ENCODE measurements at places on chromosomes 3 and 15. TPM values are rescaled to one million over a fixed set of nuclear protein-coding genes. Genes with fewer than 3 reads are reported as not detected.

ACOX2 gene
- not detected for total RNA-seq

MOBP gene
- not detected for total RNA-seq

SAXO2 gene
- total RNA-seq, result 2.0 TPM

RNU5B-1 gene
- total RNA-seq, result 19.9 TPM

CAMK2N2 gene
- not detected for total RNA-seq

GPR62 gene
- total RNA-seq, result not detected

SHF gene
- total RNA-seq, result 1.3 TPM

LRRC28 gene
- total RNA-seq, result 18.3 TPM

SLCO2A1 gene
- total RNA-seq, result not detected

CAPN7 gene
- total RNA-seq, result 29.5 TPM

CSPG4 gene
- not detected for total RNA-seq

LRTM1 gene
- not detected for total RNA-seq

CYP1A1 gene
- total RNA-seq, result 4.8 TPM

SEMA7A gene
- 16.9 TPM for total RNA-seq

- H3K4me3 ChIP-seq, result no peak overlapping the region
- no peak for DNase-seq
- peaks cover 13% of the 10 kb centered on the region for H3K4me1 ChIP-seq
- H3K27me3 ChIP-seq, result no peaks in the 10 kb centered on the region
Observed at GRCh38 chr3:59406943-59407342, 357.1 kb upstream of the CFAP20DC start.

DNA sequence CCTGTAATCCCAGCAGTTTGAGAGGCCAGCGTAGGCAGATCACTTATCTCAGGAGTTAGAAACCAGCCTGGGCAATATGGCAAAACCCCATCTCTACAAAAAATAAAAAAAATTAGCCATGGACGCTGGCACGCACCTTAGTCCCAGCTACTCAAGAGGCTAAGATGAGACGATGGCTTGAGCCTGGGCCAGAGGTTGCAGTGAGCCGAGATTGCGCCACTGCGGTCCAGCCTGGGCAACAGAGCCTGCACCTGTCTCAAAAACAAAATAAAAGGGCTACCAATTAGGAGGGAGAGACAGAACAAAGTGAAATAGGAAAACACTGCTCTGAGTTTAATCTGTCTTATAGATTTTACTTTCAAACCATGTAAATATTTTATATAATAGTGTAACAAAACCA, 33.8 kb downstream of the MSL2 start:
- no peaks in the 10 kb centered on the region for H3K27me3 ChIP-seq
- H3K4me3 ChIP-seq, result no peak overlapping the region
- H3K4me1 ChIP-seq, result peaks cover 46% of the 10 kb centered on the region
- no peak overlapping the region for H3K27ac ChIP-seq

GRCh38 chr3:171959532-171960089, 79.8 kb upstream of the FNDC3B start:
- no peak overlapping the region for H3K4me3 ChIP-seq
- no peak overlapping the region for H3K27ac ChIP-seq
- H3K27me3 ChIP-seq, result peaks cover 2% of the 10 kb centered on the region
- H3K4me1 ChIP-seq, result peaks cover 13% of the 10 kb centered on the region
- no peaks in the 10 kb centered on the region for H3K36me3 ChIP-seq

GRCh38 chr3:138625707-138626365, 17.3 kb downstream of the FAIM start:
- no peak overlapping the region for H3K4me3 ChIP-seq
- H3K27ac ChIP-seq, result no peak overlapping the region
- H3K36me3 ChIP-seq, result no peaks in the 10 kb centered on the region
- peaks cover 4% of the 10 kb centered on the region for H3K4me1 ChIP-seq

DNA sequence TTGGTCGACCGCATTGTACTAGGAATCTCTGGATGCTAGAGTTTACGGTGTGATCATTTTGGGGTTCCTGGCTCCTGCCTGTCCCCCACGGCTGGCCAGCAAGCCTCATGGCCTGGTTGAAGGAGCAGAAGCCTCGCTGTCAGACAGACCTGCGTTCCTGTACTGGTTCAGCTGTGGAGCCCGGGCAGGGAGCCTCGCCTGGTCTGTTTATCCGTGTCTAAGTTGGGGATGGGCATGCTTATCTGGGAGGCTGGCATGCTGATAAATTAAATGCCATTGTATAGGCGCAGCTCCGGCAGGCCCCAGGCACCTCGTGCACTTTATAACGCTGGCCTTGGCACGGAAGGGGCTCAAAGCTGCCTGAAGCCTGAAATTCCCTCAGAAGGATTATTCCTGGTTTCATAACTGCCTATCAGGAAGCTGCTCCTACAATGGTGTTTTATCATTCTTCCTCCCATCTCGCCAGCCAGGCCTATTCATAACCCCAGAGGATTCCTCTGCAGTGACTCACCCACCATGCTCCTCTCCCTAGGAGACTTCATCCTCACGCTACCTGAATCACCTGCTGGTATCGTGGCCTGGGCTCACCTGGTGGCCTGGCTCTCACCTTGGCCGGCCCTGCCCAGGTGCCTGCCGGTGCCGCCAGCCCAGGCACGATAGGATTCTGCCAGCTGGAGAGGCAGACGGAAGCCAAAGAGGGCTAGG, 110.9 kb downstream of the ASB7 start:
- H3K4me3 ChIP-seq, result no peak overlapping the region
- H3K27me3 ChIP-seq, result no peaks in the 10 kb centered on the region
- no peaks in the 10 kb centered on the region for H3K4me1 ChIP-seq
- no peak overlapping the region for H3K27ac ChIP-seq
- DNase-seq, result no peak
- H3K36me3 ChIP-seq, result no peaks in the 10 kb centered on the region

DNA sequence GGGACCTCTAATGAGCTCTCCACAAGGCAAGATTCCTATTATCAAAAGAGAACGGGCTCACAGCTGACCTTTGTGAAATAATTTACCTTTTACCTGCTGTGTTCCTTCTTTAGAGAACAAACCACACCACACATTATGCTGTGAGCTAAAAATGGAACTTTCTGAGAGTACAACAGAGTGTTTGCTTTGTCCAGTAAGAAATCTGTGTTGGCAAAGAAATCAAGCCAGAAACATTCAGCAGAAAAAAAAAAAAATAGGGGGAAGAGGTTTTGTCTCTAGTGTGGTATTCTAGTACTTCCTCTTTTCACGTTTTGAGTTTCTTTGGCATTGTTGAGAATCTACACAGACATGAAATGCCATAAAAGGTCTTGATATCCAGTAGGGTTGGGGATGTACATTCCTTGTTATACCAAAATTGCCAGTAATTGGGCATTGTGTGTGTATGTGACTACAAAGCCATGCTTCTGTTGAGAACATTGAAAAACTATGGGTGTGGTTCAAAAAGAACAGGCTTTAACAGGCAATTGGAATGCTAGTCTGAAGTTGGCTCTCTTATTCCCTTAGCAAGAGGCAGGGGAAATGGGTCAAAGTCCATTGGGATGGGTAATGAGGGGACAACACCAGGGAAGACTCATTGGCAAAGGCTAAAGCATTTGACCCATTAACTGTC, 273.5 kb downstream of the NEK10 start:
- no peak overlapping the region for H3K27ac ChIP-seq
- no peak overlapping the region for H3K4me3 ChIP-seq
- DNase-seq, result no peak
- no peaks in the 10 kb centered on the region for H3K36me3 ChIP-seq
- H3K27me3 ChIP-seq, result no peaks in the 10 kb centered on the region
- H3K4me1 ChIP-seq, result no peaks in the 10 kb centered on the region

- no peaks in the 10 kb centered on the region for H3K36me3 ChIP-seq
- no peak overlapping the region for H3K27ac ChIP-seq
- H3K27me3 ChIP-seq, result no peaks in the 10 kb centered on the region
- no peaks in the 10 kb centered on the region for H3K4me1 ChIP-seq
- H3K4me3 ChIP-seq, result no peak overlapping the region
Observed at GRCh38 chr3:78809966-78810365, 957.8 kb downstream of the ROBO1 start.

- peaks cover 60% of the 10 kb centered on the region for H3K27me3 ChIP-seq
- H3K4me3 ChIP-seq, result no peak overlapping the region
- H3K27ac ChIP-seq, result no peak overlapping the region
Observed at GRCh38 chr15:92391640-92392039, 2.0 kb upstream of the ST8SIA2 start.

- no peak overlapping the region for H3K27ac ChIP-seq
- peaks cover 3% of the 10 kb centered on the region for H3K27me3 ChIP-seq
- no peak overlapping the region for H3K4me3 ChIP-seq
- H3K36me3 ChIP-seq, result no peaks in the 10 kb centered on the region
- peaks cover 10% of the 10 kb centered on the region for H3K4me1 ChIP-seq
Observed at GRCh38 chr3:168081171-168081771, 14.5 kb downstream of the GOLIM4 start.

DNA sequence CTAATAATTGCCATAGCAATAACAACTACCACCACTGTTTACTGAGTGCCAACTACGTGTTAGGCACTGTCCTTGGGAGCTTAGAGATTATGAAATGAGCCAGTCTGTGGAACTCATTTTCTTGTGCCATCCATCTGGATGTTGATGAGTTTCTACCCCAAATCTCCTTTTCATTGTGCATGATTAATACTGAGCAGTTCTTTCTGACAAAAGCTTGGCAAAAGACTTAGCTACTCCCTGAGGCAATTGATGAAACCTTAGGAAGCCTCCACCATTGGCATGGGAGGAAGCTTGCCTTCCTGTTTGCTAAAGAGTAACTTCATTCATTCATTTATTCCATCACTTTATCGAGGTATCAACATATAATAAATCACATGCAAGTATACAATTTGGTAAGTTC, 39.8 kb downstream of the PRICKLE2 start:
- no peaks in the 10 kb centered on the region for H3K36me3 ChIP-seq
- H3K27me3 ChIP-seq, result no peaks in the 10 kb centered on the region
- H3K27ac ChIP-seq, result no peak overlapping the region
- no peak overlapping the region for H3K4me3 ChIP-seq

DNA sequence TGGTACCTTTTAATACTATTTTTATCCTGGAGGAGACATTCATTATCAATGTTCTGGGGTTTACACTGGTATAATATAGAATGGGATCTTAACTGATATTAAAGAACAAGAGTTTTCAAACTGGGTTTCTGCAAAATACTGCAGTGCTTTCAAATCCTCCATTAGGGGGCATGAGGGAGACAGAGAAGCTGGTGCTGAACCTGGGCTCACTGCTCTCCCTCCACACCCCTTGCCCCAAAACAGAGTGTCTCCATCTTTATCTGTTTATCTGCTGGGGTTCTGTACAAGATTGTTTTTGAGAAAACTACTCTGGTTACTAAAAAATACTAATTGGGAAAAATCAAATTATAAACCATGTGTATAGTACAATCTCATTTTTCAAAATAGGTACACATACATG, 41.7 kb downstream of the CADPS start:
- H3K4me3 ChIP-seq, result no peak overlapping the region
- no peak for DNase-seq

DNA sequence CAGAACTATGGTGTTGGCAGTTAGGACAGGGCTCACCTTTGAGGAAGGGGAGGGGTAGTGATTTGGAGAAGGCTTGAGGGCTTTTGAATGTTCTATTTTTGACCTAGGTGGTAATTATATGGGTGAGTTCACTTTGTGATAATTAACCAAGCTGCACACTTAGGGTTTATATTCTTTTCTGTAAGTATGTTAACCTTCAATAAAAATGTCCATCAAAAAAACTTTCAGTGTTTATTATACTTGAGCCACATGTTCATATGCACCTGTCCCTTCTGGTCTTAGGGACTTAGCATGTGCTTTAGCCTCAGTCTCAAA, 28.4 kb downstream of the PDE8A start:
- no peak overlapping the region for H3K4me3 ChIP-seq
- no peak for DNase-seq
- H3K4me1 ChIP-seq, result peaks cover 9% of the 10 kb centered on the region

DNA sequence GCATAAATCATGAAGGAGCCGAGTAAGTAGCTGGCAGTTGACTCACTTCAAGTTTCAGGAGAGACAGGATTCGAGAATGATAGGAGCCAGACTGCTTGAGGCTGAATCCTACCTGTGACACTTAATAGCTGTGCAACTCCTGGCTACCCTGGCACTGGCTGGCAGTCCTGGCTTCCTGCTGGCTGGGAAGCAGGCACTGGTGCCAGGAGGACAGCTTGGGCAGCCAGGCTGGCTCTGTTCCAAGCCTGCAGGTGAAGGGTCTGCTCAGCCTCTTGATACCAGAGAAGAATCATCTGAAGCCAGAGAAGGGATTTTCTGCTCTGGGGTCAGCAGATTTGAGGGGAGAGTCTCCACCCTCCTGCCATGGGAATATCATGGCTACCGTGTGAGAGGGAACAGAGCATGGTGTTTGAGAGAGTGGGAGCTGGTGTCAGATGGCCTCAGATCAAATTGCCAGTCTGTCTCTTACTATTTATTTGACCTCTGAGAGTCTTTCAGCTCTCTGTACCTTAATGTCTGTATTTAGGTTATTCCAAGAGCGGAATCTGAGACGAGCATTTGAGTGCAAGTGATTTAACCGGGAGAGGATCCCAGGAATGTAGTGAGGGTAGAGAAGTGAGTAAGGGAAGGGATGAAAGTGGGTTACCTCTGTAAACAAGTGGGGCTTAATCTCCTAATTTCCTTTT, 4.4 kb upstream of the XIRP1 start:
- H3K27me3 ChIP-seq, result peaks cover 12% of the 10 kb centered on the region
- DNase-seq, result no peak
- H3K36me3 ChIP-seq, result no peaks in the 10 kb centered on the region
- no peak overlapping the region for H3K27ac ChIP-seq
- peaks cover 1% of the 10 kb centered on the region for H3K4me1 ChIP-seq
- H3K4me3 ChIP-seq, result no peak overlapping the region

GRCh38 chr15:85500060-85500708, 119.8 kb downstream of the AKAP13 start:
- H3K27me3 ChIP-seq, result no peaks in the 10 kb centered on the region
- peaks cover 9% of the 10 kb centered on the region for H3K4me1 ChIP-seq
- H3K27ac ChIP-seq, result no peak overlapping the region
- no peak for DNase-seq

DNA sequence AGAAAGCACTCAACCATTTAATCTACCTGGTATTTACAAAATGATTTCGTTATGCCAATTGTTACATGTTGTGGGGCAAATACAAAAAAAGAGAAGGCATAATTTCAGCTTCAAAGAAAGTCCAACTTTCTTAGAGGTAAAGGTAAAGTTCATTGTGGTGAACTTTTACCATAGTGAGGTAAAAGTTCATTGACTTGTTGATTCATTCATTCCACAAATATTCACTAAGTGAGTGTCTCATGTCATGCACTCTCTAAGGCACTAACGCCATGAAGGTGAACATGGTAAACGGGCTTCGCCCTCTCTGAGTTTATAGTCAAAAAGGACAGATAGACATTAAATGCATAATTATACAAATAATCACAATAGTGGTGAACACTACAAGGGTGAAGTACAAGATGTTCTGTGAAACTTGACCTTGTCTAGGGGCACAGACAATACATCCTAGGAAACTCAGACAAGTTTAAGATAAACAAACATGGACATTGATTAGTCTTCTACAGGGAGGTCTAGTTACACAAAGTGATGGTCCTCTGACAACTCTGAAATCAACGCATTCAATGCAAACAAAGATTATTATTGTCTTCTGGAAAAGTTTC, 378.6 kb downstream of the MAGI1 start:
- no peaks in the 10 kb centered on the region for H3K36me3 ChIP-seq
- no peak overlapping the region for H3K4me3 ChIP-seq
- H3K27ac ChIP-seq, result no peak overlapping the region
- no peak for DNase-seq
- no peaks in the 10 kb centered on the region for H3K4me1 ChIP-seq

- H3K4me3 ChIP-seq, result no peak overlapping the region
- peaks cover 4% of the 10 kb centered on the region for H3K27me3 ChIP-seq
- H3K4me1 ChIP-seq, result peaks cover 4% of the 10 kb centered on the region
- no peak for DNase-seq
- H3K36me3 ChIP-seq, result no peaks in the 10 kb centered on the region
Observed at GRCh38 chr15:77746254-77747174, 113.8 kb upstream of the LINGO1 start.

All from activated CD8-positive, alpha-beta T cell treated with anti-CD3 and anti-CD28 coated beads, Interleukin-2, amount 10 ng/mL, durations not matched to agents 7 days and 5 days (primary cell).